ENCODE measurements at places on chromosomes 2 and 18. TPM values are rescaled to one million over a fixed set of nuclear protein-coding genes. Genes with fewer than 3 reads are reported as not detected.

Gene NOTO
- total RNA-seq = not detected

DNA sequence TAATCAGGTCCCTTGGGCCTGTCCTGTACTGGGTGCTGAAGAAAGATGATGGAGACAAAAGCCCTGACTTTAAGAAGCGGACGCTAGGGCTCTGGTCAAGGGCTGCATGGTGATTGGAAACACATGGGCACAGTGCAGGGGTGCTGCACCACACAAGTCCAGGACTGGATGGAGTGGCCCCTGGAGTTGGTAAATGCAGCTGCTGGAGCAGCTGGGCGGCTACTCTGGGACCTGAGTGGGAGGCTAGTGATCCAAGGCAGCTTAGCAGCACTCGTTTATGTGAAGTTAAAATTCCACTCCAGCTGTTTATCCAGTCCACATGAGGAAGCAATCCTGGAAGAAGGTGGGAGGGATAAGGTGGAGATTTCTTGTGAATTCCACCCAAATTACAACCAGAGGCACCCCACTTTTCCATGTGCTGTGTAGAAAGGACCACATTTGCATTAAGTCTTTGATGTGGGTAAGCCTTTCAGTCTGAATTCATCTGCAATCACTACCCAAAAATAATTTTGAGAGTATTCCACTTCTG is 24.9 kb downstream of the MERTK start:
- no peak for DNase-seq

DNA sequence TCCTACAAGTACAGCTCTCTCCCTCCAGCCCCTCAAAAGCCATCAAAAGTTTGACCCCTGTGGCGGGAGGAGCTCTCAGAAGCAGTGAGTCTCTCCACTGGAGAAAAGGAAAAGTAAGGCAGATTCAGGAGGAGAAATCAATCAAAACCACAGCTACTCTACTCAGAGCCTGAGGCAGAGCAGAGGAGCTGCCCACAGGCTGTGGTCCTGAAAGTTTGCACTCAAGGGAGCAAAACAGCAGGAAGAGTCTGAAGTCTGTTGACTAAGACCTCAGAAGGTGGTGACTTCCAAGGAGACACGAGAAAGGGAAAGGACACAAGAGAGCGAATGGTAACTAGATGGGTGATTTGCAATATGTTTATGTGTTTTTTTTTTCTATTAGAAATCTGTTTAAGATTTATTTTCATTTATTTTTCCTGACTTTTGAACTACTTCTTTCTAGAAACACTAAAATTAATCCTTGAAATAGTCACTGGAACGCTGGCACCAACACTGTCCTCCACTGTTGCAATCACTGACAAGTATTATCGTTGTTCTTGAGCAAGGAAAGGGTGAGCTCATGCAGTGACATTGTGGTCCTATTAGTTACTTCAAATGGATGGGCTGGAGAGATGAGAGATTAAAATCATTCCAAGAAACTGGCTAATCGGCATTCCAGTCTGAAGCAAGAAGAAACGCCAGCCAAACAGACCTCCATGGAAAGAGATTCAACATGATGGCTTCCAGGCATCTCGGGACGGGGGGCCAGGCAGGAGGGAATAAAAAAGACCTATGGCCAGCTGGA is 35.8 kb downstream of the PID1 start:
- peak; percentile 9 for DNase-seq

- no peak for DNase-seq
These were observed 108.7 kb downstream of the EPHA4 start for GRCh38 chr2:221463241-221463896.

DNA sequence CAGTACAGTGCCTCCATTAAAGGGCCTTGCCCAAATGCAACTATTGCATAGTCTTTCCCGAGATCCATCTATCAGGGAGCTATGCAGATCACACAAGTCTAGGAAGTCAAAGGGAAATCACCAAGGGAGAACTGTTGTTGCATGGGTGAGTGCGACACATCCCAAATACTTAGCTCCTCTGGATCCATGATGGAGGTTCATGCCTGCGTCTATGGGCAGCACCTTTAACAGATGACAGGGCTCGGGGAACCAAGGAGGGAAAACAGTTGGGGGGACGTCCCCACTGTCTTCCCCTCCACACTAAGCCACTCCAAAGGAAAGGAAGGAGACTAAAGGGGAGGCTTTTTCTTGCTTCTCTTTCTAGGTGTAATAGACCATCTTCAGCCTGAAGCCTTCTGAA is 552.8 kb upstream of the PKDCC start:
- no peak for DNase-seq

Data from tibial nerve (tissue), 4 donors.